ENCODE measurements at places on chromosomes 12 and 14. TPM values are rescaled to one million over a fixed set of nuclear protein-coding genes. Genes with fewer than 3 reads are reported as not detected.

Gene TSPAN9
- 0.15 TPM for polyA plus RNA-seq

Gene KTN1
- polyA plus RNA-seq, result 17.9 TPM

Gene CLEC9A
- not detected for polyA plus RNA-seq

- no peak for DNase-seq
These were observed 14.8 kb upstream of the CALM1 start for GRCh38 chr14:90381999-90382451.

DNA sequence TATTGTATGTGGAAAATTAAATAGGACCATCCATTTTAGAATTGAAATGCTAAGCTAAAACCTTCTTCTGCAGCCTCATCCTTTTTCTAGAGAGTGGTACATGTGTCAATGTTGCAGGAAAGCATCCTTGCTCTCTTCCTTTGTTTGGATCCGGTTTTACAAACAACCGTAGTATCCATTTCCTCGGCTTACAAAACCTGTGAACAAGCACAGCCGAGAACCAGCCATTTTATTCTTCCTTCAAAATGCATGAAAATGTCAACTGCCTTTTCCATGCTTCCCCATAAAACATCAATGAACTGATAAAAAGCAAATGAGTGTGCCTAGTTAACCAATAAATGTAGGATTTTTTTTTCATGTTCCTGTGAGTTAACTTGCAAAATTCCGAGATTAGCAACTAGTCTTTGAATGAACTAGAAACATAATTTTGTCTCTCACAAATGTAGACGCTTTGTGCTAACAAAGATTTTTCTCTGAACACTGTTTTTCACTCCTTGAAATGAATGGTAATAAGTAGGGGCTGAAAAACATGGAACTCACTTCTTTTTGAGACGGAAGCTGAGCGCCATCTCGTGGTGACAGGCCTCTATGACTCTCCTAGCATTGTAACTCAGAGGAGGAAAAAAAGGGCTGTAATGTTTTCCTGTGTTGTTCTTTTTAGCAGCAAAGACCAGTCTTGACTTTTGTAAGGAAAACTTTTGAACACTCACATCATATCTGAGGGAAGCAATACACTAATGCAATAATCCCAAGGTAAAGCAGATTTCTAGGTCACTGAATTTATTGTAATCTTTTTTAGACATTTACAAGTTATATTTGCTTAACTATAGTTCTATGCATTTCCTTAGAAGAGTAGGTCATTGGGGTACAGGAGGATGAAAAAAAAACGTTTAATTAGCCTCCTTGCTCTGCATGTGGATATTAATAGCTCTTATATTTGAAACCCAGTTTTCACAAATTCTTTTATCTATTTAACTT lies 157.4 kb upstream of the FOXG1 start:
- DNase-seq, result no peak

DNA sequence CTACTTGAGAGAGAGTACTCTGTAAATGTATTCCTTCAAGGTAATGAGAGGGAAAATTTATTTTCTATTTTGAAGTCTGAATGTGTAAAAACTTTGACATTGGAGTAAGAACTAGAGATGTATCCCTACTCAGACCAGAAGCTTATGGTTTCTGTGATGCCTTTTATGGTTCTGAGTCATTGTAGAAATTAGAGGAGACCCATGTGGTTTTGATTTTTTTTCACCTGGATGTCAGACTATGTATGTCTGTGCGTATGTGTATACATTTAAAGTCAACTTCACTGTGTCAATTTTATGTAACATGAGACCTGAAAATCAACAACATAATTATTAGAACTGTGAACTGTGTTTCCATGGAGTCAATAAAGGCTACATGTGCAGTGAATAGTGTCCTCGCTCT lies 302.0 kb downstream of the TRHDE start:
- DNase-seq, result no peak

DNA sequence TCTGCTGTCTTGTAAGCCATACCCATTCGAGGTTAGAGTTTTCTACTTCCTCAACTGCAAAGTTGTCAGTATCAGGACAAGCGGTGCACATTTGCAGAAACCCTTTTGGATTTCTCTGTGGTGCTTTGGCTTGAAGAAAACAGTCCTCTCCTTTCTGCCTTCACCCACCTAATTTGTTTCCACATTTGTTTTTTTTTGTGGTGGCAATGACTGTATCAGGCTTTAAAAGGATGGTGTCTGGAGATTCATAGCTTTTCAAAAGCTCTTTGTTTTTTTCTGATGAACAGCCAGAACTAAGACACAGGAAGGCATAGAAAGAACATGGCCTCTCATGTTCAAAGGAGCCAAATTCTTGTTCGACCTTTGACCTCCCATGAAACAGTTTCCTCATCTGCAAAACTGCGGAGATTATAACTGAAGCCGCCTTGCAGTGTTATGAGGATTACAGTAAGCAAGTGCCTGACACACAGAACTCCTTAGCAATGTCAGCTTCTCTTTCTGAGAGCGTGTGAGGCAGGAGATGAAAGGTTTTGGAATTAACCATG lies 270.6 kb upstream of the TBX3 start:
- no peak for DNase-seq

DNA sequence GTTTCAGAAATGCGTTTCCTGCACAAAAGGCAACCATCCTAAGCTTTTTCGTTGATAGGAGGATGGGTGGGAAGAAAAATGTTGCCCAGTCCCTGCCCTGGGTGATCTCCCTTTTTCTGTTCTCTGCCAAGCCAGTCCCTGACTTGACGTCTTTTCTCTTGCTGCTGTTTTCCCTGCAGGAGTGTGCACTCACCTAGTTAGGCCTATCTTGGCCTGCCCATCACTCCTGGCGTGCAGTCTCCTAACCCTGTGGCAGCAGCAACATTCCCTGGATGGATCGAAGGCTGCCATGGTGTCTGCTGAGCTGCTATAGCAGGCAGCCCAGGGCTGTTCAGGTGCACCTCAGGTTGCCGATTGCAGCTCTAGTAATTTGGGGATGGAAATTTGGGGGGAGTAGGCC lies 1.2 kb downstream of the UNC119B start:
- DNase-seq, result no peak

DNA sequence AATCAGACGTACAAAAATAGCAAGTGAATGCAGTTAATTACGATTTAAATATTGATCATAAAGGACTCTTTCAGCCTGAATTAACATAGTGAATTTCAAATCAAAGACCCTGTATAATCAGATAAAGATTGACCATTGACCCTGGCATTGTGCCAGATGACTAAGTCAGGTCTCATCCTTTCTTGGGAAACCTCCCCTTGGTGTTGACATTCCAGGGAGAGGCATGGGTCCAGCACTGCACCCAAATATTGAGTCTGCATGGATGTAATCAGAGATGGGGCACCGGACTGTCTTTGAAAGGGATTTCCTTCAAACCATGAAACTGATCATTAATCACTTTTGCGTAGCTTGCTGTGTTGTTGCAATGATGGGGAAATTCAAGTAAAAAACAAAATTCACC lies 1138.2 kb downstream of the BCL11B start:
- DNase-seq, result no peak

DNA sequence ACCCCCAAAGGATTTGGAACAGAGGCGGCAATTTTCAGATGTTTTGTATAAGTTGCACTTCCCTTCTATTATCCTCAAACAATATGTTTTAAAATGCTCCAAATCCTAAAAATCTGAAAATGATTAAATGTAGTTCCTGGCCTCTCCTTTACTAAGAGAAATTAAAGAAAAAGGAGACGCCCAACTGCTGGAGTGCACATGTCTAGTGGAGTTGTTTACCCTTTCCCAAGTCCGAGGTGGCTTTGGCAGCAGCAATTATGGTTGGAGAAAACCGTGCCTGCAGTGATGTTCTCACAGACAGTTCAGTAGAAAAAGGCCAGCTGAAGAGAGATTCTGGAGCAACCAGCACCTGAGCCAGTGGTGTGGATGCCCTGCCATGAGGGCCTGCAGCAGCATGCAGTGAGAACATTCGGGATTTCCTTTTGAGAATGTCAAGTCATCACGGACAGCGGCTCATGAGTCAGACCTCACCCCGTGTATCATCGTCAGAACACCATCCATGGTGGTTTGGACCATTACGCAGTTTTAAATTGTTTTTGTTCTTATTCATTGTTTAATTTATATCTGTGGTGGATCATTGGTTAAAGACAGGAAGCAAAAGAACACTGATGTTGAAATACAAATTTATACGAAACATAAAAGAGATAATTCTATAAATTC lies 179.0 kb upstream of the KRR1 start:
- DNase-seq, result no peak

GRCh38 chr12:126907900-126908764 lies 1358.8 kb upstream of the TMEM132C start:
- DNase-seq, result no peak

GRCh38 chr14:76413962-76414600 lies 38.1 kb downstream of the ESRRB start:
- DNase-seq, result no peak
